Stimulated activated CD8-positive, alpha-beta memory T cell treated with anti-CD3 and anti-CD28 coated beads, Interleukin-12 subunit alpha, Interleukin-12 subunit beta, amount 100 ng/mL, for 4 hours (primary cell): ENCODE measurements at places on chromosomes 12 and 14.
A peak's percentile ranks its signal among the peaks of the same experiment; 100 is the strongest.

- DNase-seq, result no peak
These were observed 337.4 kb upstream of the RGS6 start for GRCh38 chr14:71594821-71595220.

DNA sequence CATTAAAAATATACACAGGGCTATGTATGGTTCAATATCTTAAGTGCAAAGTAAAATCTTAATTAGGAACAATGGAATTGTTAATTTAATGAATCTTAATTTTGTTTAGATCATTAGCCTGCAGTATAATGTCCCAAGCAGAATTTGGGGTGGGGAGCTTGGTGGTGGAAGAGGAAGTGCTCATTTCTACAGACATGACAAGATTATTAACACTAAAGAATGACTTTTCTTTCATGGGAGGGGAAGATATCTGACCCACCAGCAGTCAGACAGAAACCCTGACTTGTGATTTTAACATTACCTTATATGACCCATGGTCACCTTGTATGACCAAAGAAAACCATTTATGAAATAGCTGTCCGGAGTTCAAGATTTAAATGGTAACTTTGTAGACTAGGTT lies 41.3 kb upstream of the HIF1A start:
- DNase-seq, result no peak

DNA sequence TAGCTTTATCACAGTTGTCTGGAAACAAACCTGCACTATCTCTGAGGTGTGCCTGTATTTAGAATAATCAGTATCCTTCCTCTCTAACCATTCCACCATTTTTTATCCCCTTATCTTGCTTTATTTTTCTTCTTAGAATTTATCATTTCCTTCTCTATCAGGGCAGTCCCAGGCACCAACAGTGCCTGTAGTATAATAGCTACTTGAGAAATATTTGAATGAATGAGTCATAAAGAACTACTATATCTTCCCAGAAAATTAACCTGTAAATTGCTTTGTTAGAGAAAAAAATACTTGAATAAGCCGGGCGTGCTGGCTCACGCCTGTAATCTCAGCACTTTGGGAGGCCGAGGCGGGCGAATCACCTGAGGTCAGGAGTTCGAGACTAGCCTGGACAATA lies 21.2 kb upstream of the FOXJ2 start:
- no peak for DNase-seq

GRCh38 chr14:24909523-24910302 lies 140.2 kb downstream of the STXBP6 start:
- no peak for DNase-seq

GRCh38 chr12:113469949-113470743 lies 1.5 kb downstream of the LHX5 start:
- no peak for DNase-seq

DNA sequence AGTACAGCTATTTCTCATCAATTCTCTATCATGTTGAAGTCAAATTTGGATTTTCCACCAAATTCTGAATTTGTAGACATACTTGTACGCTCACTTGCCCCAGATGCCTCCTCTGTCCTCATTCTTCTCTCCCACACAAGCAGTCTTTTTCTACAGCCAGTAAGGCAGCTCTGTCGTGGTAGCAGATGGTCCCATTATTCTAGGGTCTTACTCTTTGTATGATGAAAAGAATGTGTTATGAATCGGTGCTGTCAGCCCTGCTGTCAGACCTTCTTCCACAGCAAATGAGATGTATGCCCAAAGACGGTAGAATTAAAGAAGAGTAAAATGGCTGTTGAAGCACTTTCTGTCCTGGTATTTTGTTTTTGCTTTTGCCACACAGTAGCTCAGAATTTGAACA lies 17.2 kb upstream of the PAPLN start:
- no peak for DNase-seq

DNA sequence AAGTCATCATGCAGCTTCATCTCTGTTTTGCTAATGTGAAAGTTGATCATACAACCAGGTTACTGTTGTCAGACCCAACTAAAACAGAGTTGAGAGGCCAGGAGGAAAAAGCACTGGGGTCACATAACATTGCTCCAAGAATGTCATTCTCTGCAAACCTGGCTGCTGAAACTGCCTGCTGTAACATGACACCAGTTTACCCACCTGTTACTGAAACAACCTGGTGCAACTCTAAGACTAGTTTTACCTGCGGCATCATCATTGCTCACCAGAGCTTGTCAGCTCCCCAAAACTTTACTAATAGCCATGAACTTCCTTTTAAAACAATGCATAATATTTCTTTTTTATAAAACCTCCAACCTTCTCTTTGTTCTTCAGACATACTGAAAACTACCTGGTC lies 30.7 kb upstream of the DEGS2 start:
- DNase-seq, result no peak

DNA sequence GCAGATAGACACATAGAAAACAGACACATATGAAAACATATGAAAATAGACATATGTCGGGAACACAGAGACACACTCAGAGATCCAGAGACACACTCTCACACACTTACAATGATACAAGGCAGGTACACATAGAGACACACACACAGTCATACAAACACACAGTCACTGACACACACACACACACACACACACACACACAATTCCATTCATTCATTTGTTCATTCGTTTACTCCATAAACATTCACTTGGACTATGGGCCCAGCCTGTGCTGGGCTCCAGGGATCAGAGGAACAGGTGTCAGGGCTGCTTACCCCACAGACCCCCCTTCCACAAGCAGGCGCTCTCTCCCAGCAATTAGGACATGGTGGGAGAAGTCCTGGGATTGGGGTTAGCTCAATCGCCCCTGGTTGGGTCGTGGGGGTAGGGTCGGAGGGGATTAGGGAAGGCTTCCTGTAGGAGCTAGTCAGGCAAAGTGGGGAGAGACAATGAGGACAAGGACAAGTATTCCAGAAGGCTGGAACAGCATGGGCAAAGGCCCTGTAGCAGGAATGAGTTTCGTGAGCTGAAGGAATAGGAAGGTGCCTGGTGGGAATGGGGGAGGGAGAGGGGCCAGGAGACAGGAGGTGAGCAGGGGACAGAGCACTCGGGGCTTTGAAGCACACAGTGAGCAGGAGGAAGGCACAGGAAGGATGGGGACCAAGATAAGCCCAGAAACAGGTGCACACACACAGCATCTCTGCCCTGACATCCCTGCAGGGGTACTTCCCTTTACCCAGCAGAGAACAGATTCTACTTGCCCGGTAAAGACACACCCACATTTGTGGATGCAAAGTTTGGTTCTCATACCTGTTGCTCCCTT lies 6.5 kb downstream of the RASAL1 start:
- no peak for DNase-seq

- DNase-seq, result no peak
These were observed 128.8 kb downstream of the CCDC60 start for GRCh38 chr12:119463211-119463926.

DNA sequence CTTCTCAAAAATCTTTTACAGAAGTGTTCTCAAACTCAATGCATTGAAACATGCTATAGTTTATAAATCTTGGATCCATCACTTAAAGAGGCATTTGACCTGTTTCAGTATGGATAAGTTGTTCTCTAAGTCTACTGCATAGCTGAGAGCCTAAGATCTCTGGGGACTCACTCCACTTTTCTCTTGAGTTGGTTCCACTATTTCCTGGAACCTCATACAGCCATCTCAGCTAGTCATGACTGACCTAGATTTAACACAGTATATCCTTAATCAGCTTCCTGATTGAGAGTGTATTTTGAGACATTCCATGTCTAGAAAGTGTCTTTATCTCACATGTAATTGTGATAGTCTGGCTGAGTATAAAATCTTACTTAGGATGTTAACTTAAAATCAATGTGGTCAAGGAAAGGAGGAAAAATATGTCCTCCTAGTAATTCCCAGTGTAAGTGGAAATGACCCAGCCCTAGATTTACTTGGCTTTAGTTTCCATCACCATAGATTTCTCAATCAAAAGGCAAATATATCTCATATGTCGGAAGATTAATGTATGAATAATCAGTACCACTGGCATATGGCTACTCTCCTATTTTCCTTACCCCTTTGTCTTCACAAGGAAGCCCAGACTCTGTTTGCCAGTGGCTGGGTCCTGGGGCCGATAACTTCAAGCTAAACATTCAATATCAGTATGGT lies 61.9 kb downstream of the KICS2 start:
- DNase-seq, result no peak

DNA sequence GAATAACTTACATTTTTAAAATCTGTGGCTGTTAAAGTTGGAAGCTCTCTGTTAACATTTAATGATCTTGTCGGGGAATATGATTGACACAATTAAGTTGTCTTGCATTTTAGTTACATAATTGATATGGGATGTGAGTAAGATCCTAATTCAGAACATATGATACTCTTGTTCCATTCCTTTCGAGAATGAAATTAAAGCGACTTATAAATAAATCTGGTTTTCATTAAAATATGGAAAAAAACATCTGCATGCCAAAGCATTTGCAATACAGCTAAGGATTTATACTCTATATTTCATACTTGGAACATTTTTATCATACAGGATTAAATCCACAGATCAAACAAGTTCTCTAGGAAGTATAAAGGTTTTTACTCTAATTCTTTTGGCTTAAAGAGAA lies 52.0 kb downstream of the SLC38A6 start:
- no peak for DNase-seq

- DNase-seq, result no peak
These were observed 41.1 kb downstream of the RPS29 start for GRCh38 chr14:49545071-49545470.

GRCh38 chr12:130874696-130875095 lies 2.8 kb downstream of the RAN start:
- DNase-seq, result no peak

- DNase-seq, result no peak
These were observed 319.5 kb downstream of the TMEM117 start for GRCh38 chr12:44155358-44155757.

DNA sequence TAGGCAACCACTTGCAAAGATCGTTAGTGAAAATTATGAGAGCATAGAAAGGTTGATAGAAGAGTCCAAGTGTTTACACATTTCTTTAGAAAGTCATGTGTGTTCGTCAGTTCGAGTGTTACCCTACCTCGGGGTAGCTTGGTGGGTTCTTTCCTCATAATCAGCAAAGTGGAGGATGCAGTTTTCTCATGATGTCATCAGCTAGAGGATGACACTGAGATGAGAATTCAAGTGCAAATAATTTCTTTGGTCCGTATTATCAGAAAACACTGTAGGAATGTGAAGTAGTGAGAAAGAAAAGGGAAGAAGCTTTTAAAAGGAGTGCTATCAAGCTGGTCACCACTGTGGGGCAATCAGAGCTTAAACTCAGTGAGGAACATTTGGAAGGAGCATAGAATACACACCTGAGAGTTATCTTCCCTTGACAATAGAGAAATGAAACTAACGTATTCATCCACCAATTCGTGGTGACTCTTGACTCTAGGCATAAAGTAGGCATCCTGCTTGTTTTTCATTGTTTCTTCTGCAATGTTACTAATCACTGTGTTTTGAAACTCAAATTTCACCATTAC lies 1340.9 kb upstream of the TMEM132C start:
- DNase-seq, result no peak

DNA sequence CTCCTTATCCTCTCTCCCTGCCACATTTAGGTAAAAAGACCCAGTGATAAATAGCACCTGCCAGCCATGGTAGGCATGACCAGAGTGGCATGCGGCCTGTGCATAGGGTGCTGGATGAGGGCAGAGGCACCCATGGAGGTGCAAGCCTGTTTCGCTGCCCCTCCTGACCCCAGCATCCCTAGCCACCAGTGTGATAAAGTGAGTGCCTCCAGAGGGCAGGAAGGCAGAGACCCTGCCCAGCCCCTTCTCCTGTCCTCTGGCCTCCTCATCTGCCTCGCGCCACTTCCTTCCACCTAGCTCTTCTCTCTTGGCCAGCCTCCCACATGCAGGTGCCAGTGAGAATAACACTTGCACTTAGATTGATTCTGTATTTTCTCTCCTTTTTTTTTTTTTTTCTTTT lies 108.3 kb upstream of the FUT8 start:
- no peak for DNase-seq

GRCh38 chr14:33962016-33962415 lies 11.1 kb upstream of the EGLN3 start:
- DNase-seq, result no peak

GRCh38 chr14:74526854-74527585 lies 33.5 kb downstream of the ISCA2 start:
- DNase-seq, result no peak

DNA sequence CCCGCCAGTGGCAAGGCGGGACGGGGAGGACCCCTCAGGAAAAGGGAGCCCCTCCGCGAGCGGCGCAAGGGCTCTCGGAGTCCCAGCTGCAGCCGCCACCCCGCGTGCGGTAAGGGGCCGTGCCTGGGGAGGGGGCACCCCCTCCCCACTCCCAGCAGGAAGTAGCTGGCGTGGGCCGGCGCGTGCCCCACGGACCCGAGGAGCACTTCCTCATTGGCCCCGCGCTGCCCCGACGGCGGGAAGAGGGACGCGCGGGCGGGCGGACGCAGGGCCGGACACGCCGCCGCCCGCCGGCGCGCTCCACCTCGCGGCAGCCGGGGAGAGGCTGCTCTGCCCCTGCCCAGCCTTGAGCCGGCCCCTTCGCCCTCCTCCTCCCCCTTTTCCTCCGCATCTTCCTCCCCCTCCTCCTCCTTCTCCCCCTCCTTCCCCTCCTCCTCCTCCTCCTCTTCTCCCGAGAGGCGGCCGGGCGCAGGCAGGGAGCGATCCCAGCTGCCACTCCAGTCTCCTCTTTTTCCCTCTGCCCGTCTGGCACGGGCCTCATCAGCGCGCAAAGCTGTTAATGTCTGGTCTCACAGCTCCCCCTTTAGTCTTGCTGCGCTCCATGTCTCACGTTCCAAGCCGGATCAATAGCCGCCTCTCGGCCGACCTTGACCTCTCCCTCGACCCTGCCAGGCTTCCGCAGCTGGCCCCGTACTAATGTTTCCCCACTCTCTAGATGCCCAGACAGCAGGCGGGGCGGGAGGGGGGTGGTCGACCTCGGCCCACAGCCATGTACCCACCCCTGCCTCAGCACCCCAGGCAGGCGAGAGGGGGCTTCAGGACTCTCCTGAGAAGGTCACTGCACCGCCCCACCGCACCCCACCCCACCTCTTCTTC lies 2.6 kb upstream of the BCL11B start:
- no peak for DNase-seq

DNA sequence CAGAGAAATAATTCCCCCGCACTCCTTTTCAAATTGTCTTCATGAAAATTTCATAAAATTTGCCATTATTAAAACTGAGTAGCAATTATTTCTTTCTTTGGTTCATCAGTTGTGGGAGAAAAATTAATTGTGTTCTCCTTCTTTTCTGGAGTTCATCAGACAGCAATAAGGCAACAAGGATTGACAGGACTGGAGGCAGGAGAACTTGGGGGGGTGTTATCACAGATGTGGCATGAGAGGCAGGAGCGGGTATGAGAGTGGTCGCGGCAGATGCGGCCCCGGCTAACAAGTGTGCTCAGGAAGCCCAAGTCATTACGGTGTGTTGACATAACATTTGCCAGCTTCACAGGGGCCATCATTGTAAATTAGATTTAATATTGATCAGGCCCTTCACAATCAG lies 306.6 kb upstream of the TMPO start:
- no peak for DNase-seq

GRCh38 chr12:6946033-6946919 lies 2.5 kb downstream of the C12orf57 start:
- DNase-seq, result peak; percentile 43

- no peak for DNase-seq
These were observed 56.7 kb downstream of the MSRB3 start for GRCh38 chr12:65335021-65335714.
